ENCODE measurements at places on chromosomes 16 and 17. TPM values are rescaled to one million over a fixed set of nuclear protein-coding genes. Genes with fewer than 3 reads are reported as not detected.

Gene HOXB4
- total RNA-seq: 0.16 TPM

Gene COPZ2
- 0.47 TPM for total RNA-seq

Gene AIPL1
- not detected for total RNA-seq

Gene CDH5
- total RNA-seq: not detected

Gene SLC13A2
- not detected for total RNA-seq

Gene ZG16B
- not detected for total RNA-seq

Gene TEKT3
- not detected for total RNA-seq

Gene GPR142
- total RNA-seq: not detected

Gene TBC1D3E
- not detected for total RNA-seq

Gene SMIM5
- total RNA-seq: 0.75 TPM

Gene SULT1A1
- 14.4 TPM for total RNA-seq

Gene KRTAP4-9
- total RNA-seq: not detected

Gene PRDM7
- not detected for total RNA-seq

Gene KRTAP17-1
- total RNA-seq: not detected

Gene CETP
- not detected for total RNA-seq

Gene PYDC1
- total RNA-seq: not detected

Gene SDR42E1
- total RNA-seq: 4.5 TPM

Gene TMC6
- 645 TPM for total RNA-seq

Gene MRPL12
- 26.2 TPM for total RNA-seq

Gene PYY
- not detected for total RNA-seq

Gene SLC35B1
- 44.0 TPM for total RNA-seq

Gene TSPOAP1
- total RNA-seq: 19.5 TPM

Gene PABPN1L
- total RNA-seq: not detected

Gene MSLN
- total RNA-seq: not detected

Gene HOXB2
- 4.8 TPM for total RNA-seq

Gene RNF227
- total RNA-seq: 3.5 TPM

Gene ALOX12B
- 0.41 TPM for total RNA-seq

Gene SLC5A11
- total RNA-seq: 0.44 TPM

Gene DHX38
- total RNA-seq: 109 TPM

Gene FAM83G
- 2.9 TPM for total RNA-seq

Gene CDH11
- total RNA-seq: not detected

Gene SLC12A3
- not detected for total RNA-seq

Gene BIRC5
- 0.41 TPM for total RNA-seq

Gene TERB1
- total RNA-seq: 0.22 TPM
